Aorta (tissue), 5 donors: ENCODE measurements at places on chromosomes 4 and X.

GRCh38 chr4:110278127-110278526 is 79.7 kb upstream of the ELOVL6 start:
- no peaks in the 10 kb centered on the region for H3K4me1 ChIP-seq
- no peak overlapping the region for H3K4me3 ChIP-seq
- no peaks in the 10 kb centered on the region for H3K36me3 ChIP-seq
- no peaks in the 10 kb centered on the region for H3K27me3 ChIP-seq
- DNase-seq = no peak
- no peak overlapping the region for H3K27ac ChIP-seq

- H3K36me3 ChIP-seq = no peaks in the 10 kb centered on the region
- DNase-seq = no peak
- no peak overlapping the region for H3K27ac ChIP-seq
- H3K4me1 ChIP-seq = no peaks in the 10 kb centered on the region
- no peaks in the 10 kb centered on the region for H3K27me3 ChIP-seq
- H3K4me3 ChIP-seq = no peak overlapping the region
These were observed 31.8 kb downstream of the NAA11 start for GRCh38 chr4:79294064-79294463.

DNA sequence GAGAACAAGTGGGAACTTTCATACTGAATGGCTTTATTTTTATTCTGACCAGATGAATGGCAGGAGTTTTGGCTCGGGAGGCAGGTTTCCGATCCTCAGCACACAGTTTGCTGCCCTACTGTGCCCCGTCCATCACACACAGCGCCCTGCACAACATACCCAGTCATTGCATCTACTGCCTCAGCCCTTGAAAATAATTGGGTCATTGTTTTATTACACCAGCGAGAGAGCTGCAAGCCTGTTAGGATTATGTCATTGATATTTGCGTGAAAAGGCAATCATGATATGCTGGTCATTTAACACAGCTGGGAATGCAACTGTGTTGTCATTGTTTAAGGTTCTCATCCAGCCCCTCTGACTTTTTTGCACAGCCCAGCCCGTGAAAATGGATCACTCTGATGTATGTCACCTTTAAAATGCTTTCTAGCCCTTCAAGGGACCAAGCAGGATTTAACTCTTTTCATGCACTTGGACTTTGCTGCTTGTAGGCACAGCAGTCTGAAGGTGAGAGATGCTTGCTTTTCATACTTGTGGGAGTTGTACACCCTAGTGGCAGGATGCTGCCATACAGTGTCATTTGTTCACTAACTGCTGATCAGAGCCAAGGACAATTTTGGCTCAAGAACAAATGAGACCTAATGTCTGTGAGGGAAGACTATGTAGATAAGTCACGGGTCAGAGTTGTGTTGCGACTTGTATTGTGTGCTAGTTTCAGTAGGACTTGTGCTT is 62.3 kb downstream of the RTL9 start:
- H3K4me1 ChIP-seq = no peaks in the 10 kb centered on the region
- DNase-seq = no peak
- no peak overlapping the region for H3K4me3 ChIP-seq
- H3K27me3 ChIP-seq = no peaks in the 10 kb centered on the region
- H3K27ac ChIP-seq = no peak overlapping the region
- H3K36me3 ChIP-seq = no peaks in the 10 kb centered on the region

GRCh38 chrX:24728530-24728929 is 34.8 kb downstream of the POLA1 start:
- no peak overlapping the region for H3K4me3 ChIP-seq
- DNase-seq = no peak
- no peaks in the 10 kb centered on the region for H3K4me1 ChIP-seq
- H3K27ac ChIP-seq = no peak overlapping the region

DNA sequence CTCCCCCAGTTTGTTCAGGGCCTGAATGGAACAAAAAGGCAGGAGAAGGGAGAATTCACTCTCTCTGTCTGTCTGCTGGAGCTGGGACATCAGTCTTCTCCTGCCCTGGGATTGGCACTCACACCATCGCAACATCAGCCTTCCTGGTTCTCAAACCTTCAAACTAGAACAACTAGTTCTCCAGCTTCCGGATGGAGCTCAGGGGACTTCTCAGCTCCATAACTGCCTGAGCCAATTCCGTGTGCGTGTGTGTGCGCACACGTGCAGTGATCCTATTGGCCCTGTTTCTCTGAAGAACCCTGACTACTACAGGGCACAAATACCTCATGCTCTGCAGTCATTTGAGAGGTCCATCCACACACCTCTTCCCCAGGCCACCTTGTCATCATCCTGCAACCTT is 18.7 kb upstream of the MAN2B2 start:
- H3K27ac ChIP-seq = no peak overlapping the region
- no peak for DNase-seq
- H3K27me3 ChIP-seq = no peaks in the 10 kb centered on the region
- no peaks in the 10 kb centered on the region for H3K4me1 ChIP-seq
- H3K36me3 ChIP-seq = no peaks in the 10 kb centered on the region
- no peak overlapping the region for H3K4me3 ChIP-seq

DNA sequence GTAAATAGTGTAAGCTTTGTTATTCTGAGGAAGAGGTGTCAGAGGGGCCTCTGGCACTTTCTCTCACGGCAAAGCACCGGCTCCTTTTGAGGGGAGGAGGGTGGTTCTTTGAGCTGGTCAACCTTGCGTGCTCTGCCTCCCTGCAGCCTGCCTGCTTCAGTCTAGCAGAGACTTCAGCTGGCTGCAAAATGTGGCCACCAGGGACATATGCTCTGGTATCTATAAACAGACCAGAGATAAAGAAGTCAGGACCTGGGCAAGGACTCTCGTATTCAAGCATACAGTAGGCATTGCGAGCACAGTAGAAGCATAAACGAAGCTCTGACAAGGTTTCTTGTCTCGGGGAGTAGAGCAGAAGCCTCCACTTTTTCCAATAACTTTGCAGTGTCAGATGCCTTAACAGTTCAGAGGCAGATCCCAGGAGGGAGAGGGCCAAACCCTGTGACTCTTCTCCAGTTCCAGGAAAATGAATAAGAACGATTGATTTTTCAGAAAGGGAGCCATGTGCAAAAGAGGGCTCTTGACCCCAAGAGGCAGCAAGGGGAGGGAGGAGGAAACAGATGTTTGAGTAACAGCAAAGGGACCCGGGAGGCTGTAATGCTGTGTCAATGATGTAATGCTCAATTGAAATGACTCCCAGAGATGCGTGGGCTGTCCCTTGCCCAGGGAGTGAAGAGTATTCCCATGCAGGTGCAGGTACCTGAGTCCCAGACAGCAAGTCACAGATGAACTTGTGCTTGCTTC is 57.9 kb upstream of the TEX13D start:
- H3K36me3 ChIP-seq = no peaks in the 10 kb centered on the region
- DNase-seq = no peak
- peaks cover 2% of the 10 kb centered on the region for H3K4me1 ChIP-seq
- no peak overlapping the region for H3K4me3 ChIP-seq
- H3K27me3 ChIP-seq = no peaks in the 10 kb centered on the region
- no peak overlapping the region for H3K27ac ChIP-seq

GRCh38 chrX:50579955-50580354 is 109.3 kb upstream of the DGKK start:
- H3K4me3 ChIP-seq = no peak overlapping the region
- no peak overlapping the region for H3K27ac ChIP-seq
- H3K4me1 ChIP-seq = no peaks in the 10 kb centered on the region
- DNase-seq = no peak

DNA sequence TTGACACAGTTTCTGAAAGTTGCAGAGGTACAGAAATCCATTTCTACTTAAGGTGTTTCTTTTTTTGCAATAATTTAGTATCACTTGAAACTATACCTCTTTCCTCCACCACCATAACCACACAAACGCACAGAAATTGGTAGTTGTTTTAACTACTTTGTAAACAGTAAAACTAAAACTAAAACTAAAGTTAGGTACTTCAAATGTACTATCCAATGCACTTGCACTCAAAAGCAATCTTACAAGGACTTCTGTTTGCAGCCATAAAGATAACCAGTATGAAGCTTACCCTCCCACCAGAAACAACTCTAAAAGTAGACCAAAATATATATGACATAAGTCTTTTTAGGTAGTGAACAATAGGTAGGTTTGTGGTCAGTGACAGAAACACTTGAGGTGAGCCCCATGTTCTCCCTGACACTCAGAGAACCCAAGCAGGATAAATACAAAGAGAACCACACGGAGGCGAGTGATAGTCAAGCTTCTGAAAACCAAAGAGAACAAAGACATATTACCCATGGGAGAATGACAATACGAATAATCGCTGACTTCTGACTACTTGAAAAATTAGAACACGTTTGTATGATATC is 72.2 kb upstream of the VBP1 start:
- no peaks in the 10 kb centered on the region for H3K4me1 ChIP-seq
- H3K4me3 ChIP-seq = no peak overlapping the region
